ENCODE measurements at places on chromosomes 11 and 22.

DNA sequence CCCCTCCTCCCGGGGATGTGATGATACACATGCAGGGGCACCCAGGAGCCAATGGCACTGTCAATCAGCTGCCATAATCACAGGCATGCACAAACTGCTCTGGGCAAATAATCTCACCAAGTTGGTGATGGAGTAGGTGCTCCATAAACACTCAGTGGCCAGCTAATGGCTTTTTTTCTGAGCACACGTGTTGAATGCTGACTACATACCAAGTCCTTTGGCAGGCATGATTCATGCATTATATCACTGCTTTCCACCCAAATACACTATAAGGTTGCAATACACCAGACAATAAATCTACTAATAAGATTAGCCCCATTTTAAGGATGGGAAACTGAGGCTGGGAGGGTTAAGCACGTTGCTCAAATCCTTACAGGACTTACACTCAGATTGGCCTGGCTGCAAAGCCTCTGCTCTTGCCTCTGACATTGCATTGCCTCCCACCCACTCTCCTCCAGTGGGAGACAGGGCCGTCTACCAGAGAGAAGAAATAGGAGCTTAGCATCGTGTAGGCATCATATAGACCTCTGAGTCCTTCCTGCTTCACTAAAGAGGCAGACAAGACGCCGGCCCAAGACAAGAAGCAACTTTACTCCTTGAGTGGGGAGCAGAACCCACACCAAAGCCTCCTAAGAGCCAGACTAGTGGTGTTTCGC is 32.7 kb upstream of the ACCSL start:
- DNase-seq: no peak

- no peak for DNase-seq
Measured at GRCh38 chr11:64458997-64459396, 100.0 kb downstream of the RPS6KA4 start.

DNA sequence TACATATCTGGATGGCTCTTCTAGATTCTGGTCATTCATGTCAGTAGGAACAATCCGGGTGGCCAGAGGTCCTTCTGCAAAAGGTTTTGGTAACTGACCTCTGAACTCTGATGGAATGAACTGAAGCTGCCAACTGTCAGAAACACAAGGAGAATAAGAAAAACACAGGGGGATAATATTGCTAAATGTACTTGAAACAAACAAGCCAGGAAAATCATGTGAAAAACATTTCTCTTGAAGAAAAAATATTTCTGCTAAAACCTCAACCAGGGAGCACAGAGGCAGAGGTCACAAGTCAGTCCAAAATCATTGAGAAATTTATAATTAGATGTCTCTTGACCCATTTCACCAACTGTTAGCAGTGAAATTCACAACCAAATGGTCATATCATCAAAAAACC is 35.2 kb downstream of the ALG9 start:
- no peak for DNase-seq

- DNase-seq: no peak
Measured at GRCh38 chr11:57460758-57461749, 726 bp downstream of the RTN4RL2 start.

DNA sequence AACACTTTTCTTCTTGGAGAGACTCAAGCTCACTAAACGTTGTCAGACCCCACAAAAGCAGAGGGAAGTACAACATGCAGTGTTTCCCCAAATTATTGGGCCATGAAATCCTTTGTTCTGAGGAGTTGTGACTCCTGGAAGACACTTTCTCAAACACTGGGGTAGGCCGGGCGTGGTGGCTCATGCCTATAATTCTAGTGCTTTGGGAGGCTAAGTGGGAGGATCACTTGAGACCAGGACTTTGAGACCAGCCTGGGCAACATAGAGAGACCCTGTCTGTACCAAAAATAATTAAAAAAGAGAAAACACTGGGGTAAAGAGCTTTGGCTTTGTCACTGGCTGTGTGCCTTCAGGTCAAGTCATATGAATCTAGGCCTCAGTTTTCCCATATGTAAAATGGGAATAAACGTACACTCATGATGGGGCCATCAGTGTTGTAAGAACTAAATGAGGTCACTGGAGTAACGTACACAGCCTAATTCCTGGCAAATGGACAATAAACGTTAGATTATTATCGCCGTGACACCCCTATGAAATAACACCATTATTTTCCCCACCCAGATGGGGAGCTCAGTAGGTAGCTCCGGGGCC is 92.0 kb downstream of the RRM1 start:
- no peak for DNase-seq

DNA sequence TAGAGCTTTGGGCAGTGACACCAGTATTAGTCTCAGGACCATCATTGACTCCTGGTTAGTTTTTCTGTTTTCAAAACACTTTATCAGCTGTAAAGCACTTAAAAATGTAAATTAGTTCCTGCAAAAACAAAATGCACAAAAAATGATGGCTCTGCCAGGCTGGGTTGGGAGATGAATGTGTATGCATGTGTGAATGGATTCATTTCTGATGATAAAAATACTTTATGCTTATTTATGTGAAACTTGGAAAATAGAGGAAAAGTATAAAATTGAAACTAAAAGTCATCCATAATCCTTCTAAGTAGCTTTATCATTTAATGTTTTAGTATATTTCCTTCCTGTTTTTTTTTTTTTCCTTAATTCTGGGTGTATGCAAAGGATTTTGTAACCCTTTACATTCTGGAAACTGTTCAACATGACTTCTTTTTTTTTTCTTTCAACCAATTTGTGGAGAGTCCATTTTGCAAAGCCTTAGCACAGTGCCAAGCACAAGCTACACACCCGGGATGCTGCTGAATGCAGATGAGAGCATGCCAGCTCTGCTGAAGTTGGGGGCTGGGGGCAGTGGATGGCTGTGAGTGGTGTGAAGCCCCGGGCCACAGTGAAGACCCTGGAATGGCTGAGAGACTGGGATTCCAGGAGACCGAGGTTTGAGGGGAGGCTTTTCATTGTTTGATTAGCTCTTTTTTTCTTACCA is 37.6 kb downstream of the PTPRJ start:
- DNase-seq: no peak

- no peak for DNase-seq
Measured at GRCh38 chr22:20648306-20648903, 125.5 kb upstream of the SERPIND1 start.

DNA sequence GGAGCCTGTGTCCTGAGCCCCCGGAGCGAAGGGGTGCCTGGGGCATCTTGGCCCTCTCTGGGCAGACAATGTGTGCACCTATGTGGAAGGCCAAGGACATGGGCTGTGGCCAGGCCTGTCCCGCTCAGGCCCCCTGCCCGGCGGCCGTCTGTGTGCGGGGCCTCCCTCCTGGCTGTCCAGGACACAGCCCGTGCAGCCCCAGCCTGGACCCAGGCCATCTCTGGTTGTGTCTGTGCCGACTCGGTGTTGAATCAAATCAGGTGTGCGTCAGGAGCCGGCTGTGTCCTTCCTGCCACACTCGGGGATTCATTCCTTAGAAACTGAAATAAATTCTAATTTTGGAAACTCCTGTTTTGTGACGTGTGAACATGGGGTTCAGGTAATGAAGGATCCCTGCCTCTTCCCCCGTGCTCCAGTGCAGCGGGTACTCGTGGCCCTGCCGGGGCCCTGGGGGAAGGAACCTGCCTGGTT is 1.5 kb upstream of the SELENOO start:
- no peak for DNase-seq

Data from NCI-H1436 (cell line).